Spinal cord (tissue), 10 donors: ENCODE measurements at places on chromosomes 5 and 9. TPM values are rescaled to one million over a fixed set of nuclear protein-coding genes. Genes with fewer than 3 reads are reported as not detected.

DNA sequence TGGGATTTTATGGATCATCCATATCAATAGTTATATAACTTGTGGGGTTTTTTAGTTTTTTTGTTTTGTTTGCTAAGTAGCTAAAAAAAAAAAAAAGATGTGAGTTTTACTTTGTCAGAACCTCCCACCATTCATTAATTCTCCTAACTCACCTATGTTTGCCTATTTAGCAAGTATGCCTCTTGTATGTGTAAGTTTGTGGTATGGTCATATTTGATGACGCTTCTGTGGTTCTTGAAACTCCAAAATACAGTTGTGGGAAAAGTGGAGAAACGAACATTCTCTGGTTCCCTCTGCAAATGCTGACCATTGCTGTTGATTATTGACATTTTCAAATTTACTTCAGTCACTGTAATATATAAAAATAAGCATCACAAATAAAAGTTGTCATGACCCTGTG lies 75.7 kb downstream of the PBX3 start:
- H3K4me1 ChIP-seq: no peaks in the 10 kb centered on the region
- no peak overlapping the region for H3K27ac ChIP-seq
- no peak for DNase-seq

DNA sequence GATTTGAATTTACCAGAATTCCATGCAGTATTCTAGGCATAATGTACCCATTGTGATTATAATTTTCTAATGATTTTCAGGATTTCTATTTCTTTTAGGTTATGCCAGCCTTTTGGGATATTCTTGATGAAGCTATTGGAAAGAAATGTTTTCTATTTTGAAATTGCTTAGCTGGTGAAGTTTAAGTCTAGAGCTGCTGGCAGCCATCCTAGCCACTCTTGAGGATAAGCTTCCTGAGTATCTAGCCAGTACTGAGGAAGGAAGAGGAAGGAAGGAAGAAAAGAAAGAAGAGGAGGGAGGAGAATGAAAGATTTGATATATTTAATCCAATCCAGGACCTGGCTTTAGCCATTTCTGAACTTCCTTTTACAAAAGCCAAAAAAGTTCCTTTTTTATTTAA lies 142.1 kb upstream of the DAB2 start:
- no peak for DNase-seq
- H3K4me3 ChIP-seq: no peak overlapping the region
- H3K36me3 ChIP-seq: no peaks in the 10 kb centered on the region
- no peak overlapping the region for H3K27ac ChIP-seq

GRCh38 chr5:23507278-23507685 lies at the start of gene PRDM9:
Gene PRDM9, plus strand, starts transcription at chr5:23507609. Its CDS starts 1,425 bp downstream, at chr5:23509034.
- H3K4me1 ChIP-seq: peaks cover 3% of the 10 kb centered on the region
- DNase-seq: no peak
- no peaks in the 10 kb centered on the region for H3K36me3 ChIP-seq
- H3K27ac ChIP-seq: no peak within 1 kb of the TSS

DNA sequence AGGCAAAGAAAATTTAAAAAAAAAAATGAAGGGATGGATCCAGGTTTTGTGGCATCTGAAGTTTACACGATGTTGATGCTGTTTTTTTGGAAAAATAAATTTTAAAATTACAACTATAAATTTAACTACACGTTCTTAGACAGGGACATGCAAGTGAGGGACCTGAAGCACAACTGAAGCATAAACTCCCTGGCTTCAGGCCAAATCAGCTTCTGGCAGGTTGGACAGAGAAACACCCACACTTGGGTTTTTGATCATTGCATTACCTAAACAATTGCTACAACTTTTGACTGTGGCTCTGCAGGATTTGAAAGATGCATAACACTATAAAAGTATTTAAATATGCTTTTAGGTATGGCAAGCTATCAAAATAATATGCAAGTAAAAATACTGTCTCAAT lies 1318.3 kb upstream of the DMAC1 start:
- H3K27me3 ChIP-seq: no peaks in the 10 kb centered on the region
- no peaks in the 10 kb centered on the region for H3K36me3 ChIP-seq
- DNase-seq: no peak
- H3K27ac ChIP-seq: no peak overlapping the region

- peak overlapping the region; percentile 68 for H3K4me3 ChIP-seq
- H3K36me3 ChIP-seq: no peaks in the 10 kb centered on the region
- DNase-seq: no peak
- H3K27ac ChIP-seq: peak overlapping the region; percentile 77
- peaks cover 23% of the 10 kb centered on the region for H3K27me3 ChIP-seq
Observed at GRCh38 chr9:111039231-111039906, 1.1 kb upstream of the LPAR1 start.

- no peak for DNase-seq
- no peaks in the 10 kb centered on the region for H3K4me1 ChIP-seq
- no peaks in the 10 kb centered on the region for H3K27me3 ChIP-seq
- H3K4me3 ChIP-seq: no peak overlapping the region
- H3K36me3 ChIP-seq: no peaks in the 10 kb centered on the region
- no peak overlapping the region for H3K27ac ChIP-seq
Observed at GRCh38 chr5:66122379-66123034, 21.6 kb upstream of the SREK1 start.

- no peaks in the 10 kb centered on the region for H3K27me3 ChIP-seq
- H3K4me3 ChIP-seq: no peak overlapping the region
- no peak for DNase-seq
- no peak overlapping the region for H3K27ac ChIP-seq
- no peaks in the 10 kb centered on the region for H3K36me3 ChIP-seq
- no peaks in the 10 kb centered on the region for H3K4me1 ChIP-seq
Observed at GRCh38 chr5:28648108-28648507, 1609.7 kb upstream of the CDH9 start.

DNA sequence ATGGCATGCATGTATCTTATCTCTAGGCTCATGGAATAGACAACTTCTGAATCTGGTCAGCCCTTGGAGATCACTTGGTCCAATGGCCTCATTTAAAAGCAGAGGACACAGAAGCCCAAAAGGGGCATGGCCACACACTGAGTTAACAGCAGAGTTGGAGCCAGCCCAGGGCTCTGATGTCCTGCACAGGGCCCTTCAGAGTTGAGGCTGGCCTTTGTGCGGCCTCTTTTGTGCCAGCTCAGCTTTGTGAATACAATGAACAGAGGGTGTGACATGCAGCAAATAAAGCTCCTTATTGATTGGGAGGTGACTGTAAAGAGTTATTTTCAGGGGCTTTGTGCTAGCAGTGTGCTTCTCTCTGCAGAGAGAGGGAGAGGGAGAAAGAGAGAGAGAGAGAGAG lies 150.1 kb upstream of the STK32A start:
- H3K27me3 ChIP-seq: no peaks in the 10 kb centered on the region
- peaks cover 14% of the 10 kb centered on the region for H3K4me1 ChIP-seq
- H3K4me3 ChIP-seq: no peak overlapping the region
- H3K36me3 ChIP-seq: no peaks in the 10 kb centered on the region
- DNase-seq: no peak

GRCh38 chr5:52727020-52727419 lies 60.7 kb upstream of the ITGA1 start:
- no peaks in the 10 kb centered on the region for H3K4me1 ChIP-seq
- H3K27me3 ChIP-seq: no peaks in the 10 kb centered on the region
- H3K4me3 ChIP-seq: no peak overlapping the region
- no peak for DNase-seq

DNA sequence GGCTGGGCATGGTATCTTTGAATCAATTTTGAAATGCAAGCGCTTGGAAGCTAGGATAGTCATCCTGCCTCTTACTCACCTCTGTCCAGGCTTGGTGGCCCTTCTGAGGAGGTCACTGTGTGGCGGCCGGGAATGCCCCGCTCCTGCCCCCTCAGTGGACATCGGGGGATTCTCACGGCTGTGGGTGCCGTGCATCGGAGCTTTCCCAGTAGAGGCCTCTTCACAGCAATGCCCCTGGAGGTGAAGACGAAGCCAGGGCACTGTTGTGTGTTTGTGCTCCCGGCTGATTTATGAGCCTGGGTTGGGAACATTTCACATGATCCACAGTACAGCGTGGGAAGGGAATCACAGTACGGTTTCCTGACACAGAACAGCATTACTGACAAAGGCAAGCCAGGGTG lies 147.5 kb downstream of the NXNL2 start:
- no peak overlapping the region for H3K27ac ChIP-seq
- H3K4me3 ChIP-seq: no peak overlapping the region
- H3K27me3 ChIP-seq: no peaks in the 10 kb centered on the region
- no peak for DNase-seq

DNA sequence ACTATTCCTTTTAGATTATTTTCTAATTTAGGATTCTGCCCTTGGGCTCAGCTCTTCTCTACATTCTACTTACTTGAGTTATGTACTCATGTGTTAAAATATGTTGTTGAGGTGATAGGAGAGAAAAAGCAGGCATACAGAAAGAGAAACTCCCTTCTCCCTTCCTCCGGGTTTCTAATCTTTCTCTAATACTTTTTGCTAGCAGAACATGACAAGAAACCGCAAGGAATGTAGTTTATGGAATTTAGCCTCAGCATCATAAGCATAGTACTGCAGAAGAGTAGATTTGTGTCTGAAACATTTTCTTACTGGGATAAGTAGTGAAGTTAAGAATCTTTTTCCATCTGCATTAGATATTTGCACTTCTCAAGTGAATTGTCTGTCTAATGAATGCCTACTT lies 139.5 kb upstream of the CYLC2 start:
- DNase-seq: no peak
- H3K4me3 ChIP-seq: no peak overlapping the region
- no peaks in the 10 kb centered on the region for H3K27me3 ChIP-seq
- no peaks in the 10 kb centered on the region for H3K4me1 ChIP-seq
- H3K36me3 ChIP-seq: no peaks in the 10 kb centered on the region
- no peak overlapping the region for H3K27ac ChIP-seq

DNA sequence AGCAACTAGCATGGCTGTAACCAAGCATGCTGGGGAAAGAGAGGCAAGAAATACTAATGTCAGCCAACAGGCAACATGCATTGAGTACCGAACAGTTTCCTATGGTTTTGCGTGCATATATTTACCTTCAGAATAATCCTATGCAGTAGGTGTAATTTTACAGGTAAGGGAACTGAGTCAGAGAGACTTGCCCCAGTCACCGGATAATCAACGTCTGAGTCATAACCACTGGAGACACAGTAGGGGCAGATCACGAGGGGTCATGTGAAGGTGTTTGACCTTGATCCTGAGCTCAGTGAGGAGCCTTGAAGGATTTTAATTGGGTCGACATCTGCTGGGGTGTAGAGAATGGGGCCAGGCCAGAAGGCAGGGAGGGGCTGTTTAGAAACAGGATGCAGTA lies 13.4 kb upstream of the TSC1 start:
- H3K27me3 ChIP-seq: no peaks in the 10 kb centered on the region
- H3K4me3 ChIP-seq: no peak overlapping the region
- DNase-seq: no peak
- H3K36me3 ChIP-seq: no peaks in the 10 kb centered on the region
- no peaks in the 10 kb centered on the region for H3K4me1 ChIP-seq
- no peak overlapping the region for H3K27ac ChIP-seq

The GPX8 gene
- 69.8 TPM for total RNA-seq

The ERMP1 gene
- total RNA-seq: 43.0 TPM

The PTPRD gene
- 97.4 TPM for total RNA-seq

The STC2 gene
- 2.2 TPM for total RNA-seq

The TEX48 gene
- total RNA-seq: not detected

The SPINK13 gene
- not detected for total RNA-seq

The ADGRV1 gene
- 180 TPM for total RNA-seq

The FAM151B gene
- 9.3 TPM for total RNA-seq

The PTGDS gene
- total RNA-seq: 697 TPM

The TRIM7 gene
- 1.8 TPM for total RNA-seq

The MYMK gene
- not detected for total RNA-seq

The TPRN gene
- total RNA-seq: 9.2 TPM

The FBLL1 gene
- 15.5 TPM for total RNA-seq

The PHF2 gene
- 32.0 TPM for total RNA-seq
